ENCODE measurements at places on chromosomes 5 and 9.
A peak's percentile ranks its signal among the peaks of the same experiment; 100 is the strongest.

DNA sequence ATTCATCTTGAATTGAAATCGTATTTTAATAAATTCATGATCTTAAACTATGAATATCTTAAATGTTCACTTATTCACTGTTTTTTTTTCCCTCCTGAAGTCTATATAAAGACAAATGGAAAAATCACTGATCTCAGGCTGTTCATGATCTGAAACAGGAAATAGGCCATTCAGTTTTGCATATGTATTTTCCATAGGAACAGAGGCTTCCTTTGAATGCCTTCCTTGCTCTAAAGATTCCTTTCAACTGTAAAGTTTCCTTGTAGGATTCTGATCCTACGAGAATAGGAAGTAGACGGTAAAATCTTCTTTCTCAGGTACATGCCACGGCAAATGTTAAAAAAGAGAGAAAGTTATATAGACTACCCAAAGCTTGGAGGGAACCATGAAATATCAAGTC is 194.4 kb upstream of the PPP1R2B start:
- DNase-seq, result no peak

DNA sequence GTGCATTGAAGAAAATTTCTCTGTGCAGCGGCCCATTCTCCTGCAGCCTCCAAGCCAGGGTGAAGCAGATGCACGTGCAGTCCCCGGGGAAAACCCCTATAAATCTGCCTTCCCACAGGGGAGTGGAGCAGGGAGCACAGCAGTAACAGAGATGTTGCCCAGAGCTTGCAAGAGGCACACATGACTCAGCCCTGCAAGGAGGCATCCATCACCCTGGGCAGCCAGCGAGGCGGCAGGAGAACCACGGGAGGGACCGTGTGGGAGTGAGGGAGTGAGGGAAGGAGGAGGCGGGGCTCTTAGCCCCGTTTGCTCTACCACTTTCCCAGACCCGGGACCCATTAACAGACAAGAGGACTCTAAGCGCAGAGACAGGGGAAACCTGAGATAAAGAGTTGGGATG is 96.2 kb upstream of the ARAP3 start:
- DNase-seq, result no peak

DNA sequence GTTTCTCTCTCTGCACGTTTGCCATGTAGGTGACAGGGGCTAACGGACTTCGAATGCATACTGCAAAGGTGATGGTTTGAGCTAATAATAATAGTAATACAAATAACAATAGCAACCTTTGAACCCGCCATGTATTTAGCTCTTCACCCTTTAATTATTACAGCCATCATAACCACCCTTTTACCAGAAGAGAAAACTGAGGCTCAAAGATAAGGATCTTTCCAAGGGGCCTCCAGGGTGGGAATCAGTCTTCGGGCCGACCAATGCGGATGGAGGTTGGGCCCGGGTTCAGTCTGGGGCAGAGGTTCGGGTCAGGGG is 494 bp downstream of the CDKN2AIPNL start:
- no peak for DNase-seq

GRCh38 chr9:137046088-137046787 is at the start of gene NPDC1:
Gene NPDC1 (minus strand): TSS chr9:137046177. CDS start chr9:137045989, 188 bp downstream.
- DNase-seq, result peak; percentile 57

DNA sequence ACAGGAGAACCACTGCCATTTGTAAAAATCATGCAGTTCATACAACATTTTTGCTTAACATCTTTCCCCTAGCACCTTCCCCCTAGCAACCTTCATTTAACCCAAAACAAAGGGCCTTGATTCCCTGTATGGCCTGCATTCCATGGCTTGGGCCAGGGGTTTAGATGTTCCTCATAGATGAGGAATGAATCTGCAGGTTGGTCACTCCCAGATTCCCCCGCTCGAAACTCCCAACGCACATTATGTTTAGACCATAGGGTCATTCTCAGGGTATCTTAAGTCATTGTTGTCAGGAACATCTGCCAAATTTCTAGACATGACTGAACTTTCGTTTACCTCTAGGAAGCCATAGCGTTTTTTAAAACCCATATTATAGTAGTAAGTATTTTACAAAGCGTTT is 282.2 kb upstream of the VLDLR start:
- no peak for DNase-seq

DNA sequence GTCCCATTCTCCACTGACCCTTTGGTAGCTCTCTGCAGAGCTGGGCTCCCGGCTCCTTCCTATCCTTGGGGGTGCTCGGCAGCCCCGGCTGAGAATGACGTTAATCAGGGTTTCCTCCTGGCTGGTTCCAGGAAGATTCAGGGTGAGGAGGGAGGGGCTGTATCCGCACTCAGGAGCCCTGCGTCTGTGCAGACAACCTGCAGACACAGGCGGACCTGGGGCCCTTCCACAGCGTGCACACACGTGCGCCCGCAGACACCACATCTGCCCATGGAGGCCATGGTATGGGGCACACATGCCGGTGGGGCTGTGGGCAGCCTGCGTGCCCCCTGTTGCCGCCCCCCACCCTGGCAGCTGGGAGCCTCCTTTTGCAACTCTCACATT is 66.6 kb upstream of the RNU6ATAC start:
- no peak for DNase-seq

GRCh38 chr5:140152022-140152999 is 22.7 kb upstream of the CYSTM1 start:
- no peak for DNase-seq

DNA sequence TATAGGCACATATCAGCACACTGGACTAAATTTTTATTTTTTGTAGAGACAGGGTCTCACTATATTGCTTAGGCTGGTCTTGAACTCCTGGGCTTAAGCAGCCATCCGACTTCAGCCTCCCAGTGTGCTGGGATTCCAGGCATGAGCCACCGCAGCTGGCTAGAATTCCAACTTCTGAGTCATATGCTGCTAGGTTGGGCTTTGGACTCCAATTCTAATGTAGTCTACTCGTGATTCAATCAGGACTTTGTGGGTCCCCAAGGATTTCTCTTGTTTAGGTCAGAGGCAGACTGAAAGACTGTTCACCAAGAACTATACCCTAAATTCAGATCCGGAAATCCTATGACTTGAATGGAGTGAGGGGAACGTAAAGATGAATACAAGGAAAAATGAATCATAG is 68.2 kb upstream of the CHD1 start:
- DNase-seq, result no peak

DNA sequence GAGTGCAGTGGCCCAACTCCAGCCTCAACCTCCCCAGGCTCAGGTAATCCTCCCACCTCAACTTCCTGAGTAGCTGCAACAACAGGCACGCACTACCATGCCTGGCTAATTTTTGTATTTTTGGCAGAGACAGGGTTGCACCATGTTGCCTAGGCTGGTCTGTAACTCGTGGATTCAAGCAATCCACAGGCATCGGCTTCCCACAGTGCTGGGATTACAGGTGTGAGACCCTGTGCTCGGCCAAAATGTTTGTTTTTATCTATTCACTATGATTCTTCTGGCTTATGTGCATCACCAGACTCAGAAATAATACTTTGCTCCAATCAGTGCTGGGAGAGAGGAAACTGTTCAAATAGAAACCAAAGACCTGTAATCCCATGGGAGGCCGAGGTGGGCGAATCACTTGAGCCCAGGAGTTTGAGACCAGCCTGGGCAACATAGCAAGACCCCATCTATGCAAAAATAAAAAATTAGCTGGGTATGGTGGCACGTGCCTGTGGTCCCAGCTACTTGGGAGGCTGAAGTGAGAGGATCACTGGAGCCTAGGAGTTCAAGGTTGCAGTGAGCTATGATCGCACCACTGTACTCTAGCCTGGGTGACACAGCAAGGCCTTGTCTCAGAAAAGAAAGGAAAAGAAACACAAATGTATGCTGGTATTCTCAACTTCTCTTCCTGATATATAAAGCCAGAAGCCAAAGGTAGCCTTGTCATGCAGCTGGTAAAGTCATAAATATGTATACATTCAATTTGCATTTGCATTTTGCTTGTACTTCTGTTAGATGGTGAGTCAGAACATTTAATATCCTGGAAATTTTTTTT is 4.5 kb downstream of the PIP5K1B start:
- no peak for DNase-seq

DNA sequence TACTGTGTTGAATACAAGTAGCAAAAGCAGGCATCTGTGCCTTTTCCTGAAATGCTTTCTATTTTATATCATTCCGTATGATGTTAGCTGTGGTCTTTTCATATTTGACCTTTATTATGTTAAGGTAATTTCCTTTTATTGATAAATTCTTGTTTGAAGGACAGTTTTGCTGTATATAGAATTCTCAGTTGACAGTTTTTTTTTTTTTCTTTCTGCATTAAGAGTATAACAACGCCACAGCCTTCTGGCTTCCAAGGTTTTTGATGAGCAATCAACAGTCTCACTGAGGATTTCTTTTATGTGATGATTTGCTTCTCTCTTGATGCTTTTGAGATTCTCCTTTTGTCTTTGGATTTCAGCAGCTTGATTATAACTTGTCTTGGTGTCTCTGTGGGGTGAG is 23.6 kb downstream of the ZNF483 start:
- no peak for DNase-seq

- DNase-seq, result no peak
These were observed at the start of gene PLAC8L1 for GRCh38 chr5:146105477-146105876. Gene PLAC8L1 (minus strand): TSS chr5:146105577. CDS start chr5:146104311, 1,266 bp downstream.

DNA sequence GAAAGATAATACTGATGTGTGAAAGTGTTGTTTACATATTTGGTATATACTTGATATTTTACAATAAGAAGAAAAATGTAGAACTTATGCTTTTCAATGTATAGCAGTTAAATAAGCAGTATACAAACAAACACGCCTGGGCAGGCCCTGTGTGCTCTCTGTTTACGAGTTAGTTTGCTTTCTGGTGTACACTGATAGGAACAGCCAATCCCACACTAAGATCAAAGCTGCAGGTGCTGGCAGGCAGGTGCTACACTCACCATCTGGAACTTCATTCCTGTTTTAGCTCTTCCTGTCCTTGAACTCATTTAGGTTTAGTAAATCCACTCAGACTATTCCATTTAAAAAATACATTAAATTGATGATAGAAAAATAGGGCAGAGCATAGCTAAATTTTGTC is 614.7 kb upstream of the ST8SIA4 start:
- no peak for DNase-seq

- no peak for DNase-seq
These were observed 49.2 kb upstream of the KIAA1958 start for GRCh38 chr9:112437406-112437805.

- DNase-seq, result no peak
These were observed 29.8 kb upstream of the GZMA start for GRCh38 chr5:55072666-55073065.

GRCh38 chr9:137642118-137642601 is 23.4 kb downstream of the EHMT1 start:
- no peak for DNase-seq

GRCh38 chr5:129807162-129807814 is 59.4 kb downstream of the MINAR2 start:
- no peak for DNase-seq

DNA sequence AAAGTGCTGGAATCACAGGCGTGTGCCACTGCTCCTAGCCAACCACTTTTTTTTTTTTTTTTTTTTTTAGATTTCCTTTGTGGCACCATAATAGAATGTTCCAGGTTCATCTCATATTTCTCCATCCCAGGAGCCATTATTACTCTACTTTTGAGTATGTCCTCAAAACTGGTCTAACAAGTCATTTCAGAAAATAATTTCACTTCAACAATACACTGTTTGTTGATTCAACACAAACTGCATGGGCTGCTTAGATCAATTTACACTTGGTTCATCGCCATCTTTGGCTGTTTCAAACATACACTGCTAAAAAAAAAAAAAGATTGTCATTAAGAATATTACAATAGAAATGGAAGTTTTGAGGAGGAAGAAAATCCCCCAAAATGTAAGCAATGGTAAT is 57.9 kb downstream of the CSNK1A1 start:
- no peak for DNase-seq

GRCh38 chr5:126965061-126965475 is 65.3 kb downstream of the MARCHF3 start:
- DNase-seq, result no peak

DNA sequence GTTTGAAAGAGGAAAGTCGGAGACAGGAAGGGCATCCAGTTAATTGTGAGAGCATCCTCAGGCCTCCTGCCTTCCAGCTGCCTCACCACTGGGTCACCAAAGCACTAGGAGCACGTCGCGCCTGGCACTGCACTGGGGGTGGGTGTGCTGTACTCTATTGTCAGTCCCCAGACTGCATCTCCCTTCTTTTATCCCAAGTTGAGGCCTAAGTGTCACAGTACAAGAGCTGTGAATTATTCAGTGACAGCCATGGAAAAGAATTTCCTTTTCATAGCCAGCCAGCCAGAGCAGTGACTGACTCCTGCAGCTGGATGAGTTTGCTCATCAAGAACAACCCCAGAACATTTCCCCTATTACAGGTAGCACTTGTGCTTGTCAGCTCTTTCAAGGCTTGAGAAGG is 16.3 kb downstream of the CLTA start:
- DNase-seq, result no peak

DNA sequence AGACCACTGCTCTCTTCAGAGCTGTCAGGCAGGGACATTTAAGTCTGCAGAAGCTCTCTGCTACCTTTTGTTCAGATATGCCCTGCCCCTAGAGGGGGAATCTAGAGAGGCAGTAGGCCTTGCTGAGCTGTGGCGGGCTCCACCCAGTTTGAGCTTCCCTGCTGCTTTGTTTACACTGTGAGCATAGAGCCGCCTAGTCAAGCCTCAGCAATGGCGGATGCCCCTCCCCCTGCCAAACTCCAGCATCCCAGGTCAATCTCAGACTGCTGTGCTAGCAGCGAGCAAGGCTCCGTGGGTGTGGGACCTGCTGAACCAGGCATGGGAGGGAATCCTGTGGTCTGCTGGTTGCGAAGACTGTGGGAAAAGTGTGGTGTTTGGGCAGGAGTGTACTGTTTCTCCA is 59.9 kb downstream of the CAVIN4 start:
- no peak for DNase-seq

- no peak for DNase-seq
These were observed 74.8 kb downstream of the ST8SIA4 start for GRCh38 chr5:100828071-100828897.

- DNase-seq, result no peak
These were observed 114.1 kb downstream of the PIK3R1 start for GRCh38 chr5:68329554-68330255.

GRCh38 chr5:72170101-72170500 is 62.8 kb downstream of the MAP1B start:
- no peak for DNase-seq

- no peak for DNase-seq
These were observed 18.5 kb downstream of the JADE2 start for GRCh38 chr5:134543820-134544614.

- DNase-seq, result no peak
These were observed 421.5 kb downstream of the KIAA0825 start for GRCh38 chr5:94196953-94197352.

DNA sequence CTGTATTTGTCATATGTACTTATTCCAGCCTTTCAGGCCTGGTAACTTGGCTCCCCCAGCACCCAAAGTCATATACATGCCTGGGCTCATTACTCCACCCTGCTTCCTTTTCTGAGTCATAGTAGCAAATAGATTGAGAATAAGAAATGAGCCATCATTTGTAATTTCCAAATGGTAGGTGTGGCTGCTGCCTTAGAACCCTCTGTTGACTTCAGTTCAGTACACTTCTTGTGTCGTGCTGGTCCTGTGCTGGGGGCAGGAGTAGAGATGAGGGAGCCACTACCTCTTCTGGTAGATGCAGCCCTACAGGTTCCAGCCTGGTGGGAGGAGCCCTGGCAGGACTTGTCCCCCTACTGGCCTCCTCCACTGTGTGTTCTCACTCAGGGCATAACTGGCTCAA is 11.1 kb downstream of the GM2A start:
- no peak for DNase-seq

- DNase-seq, result no peak
These were observed 63.9 kb downstream of the SHC3 start for GRCh38 chr9:89114741-89115140.
